ENCODE measurements at places on chromosomes 11 and 22.

- DNase-seq: no peak
Observed at GRCh38 chr22:29937940-29938693, 55.1 kb downstream of the MTMR3 start.

DNA sequence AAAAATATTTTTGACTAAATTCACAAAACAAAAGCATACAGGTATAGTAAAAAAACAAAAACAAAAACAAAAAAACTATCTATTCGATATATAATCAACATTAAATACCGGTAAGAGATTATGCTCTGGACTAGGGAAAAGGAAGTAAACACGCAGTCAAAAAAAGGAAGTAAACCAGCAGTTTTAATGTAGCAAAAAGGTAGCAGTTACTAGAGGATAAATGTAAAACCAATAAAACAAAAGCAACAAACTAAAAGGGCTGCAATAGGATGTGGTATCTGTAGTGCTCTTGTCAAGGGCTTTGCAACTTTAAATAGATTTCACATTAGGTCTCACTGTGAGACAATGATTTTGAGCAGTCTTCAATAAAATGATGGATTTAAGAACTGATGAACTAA, 2.4 kb downstream of the TRIM22 start:
- no peak for DNase-seq

GRCh38 chr11:80914311-80914710, 1473.5 kb upstream of the TENM4 start:
- DNase-seq: no peak

DNA sequence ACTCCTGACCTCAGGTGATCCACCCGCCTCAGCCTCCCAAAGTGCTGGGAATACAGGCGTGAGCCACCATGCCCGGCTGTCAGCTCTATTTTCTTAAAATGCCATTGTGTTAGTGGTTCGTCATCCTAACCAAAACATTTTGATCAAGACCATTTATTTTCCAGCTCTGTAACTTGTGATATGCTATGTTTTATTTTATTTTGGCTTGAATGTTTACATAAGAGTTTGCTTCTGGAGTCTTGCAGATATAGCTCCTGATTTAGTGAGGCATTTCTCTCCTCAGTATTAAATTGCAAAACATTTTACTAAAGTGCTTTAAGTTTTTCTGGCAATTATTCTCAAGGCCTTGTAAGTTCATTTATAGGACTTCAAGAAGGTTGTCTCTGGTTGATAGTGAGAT, 4.4 kb downstream of the EP300 start:
- DNase-seq: no peak

- DNase-seq: no peak
Observed at GRCh38 chr11:88318017-88318416, 19.5 kb downstream of the CTSC start.

GRCh38 chr11:131422496-131422895, 52.1 kb downstream of the NTM start:
- DNase-seq: no peak
